ENCODE measurements at places on chromosomes 13 and 19.

GRCh38 chr19:50378863-50379236 is 2.6 kb downstream of the NR1H2 start:
- DNase-seq, result no peak

GRCh38 chr13:84925443-84925842 is 873.8 kb downstream of the SLITRK6 start:
- no peak for DNase-seq

DNA sequence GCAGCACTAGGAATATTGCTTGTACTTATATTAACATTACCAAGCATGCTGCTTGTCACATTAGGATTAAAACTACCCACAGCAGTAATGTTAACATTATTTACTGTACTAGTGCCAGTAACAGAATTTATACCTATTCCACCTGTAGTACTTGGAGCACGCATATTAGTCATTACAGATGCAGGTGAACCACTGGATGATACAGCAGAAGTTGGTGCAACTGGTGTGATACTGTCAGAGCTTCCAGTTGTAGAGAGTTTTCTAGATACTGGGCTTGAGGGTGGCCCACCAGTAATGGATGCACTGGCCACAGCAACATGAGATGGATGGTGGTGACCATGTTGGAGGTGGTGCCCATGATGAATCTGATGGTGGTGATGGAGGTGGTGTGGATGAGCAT is 1.1 kb downstream of the TSC22D1 start:
- DNase-seq, result no peak

- DNase-seq, result no peak
These were observed 2667.7 kb upstream of the PCDH20 start for GRCh38 chr13:64083396-64083795.

DNA sequence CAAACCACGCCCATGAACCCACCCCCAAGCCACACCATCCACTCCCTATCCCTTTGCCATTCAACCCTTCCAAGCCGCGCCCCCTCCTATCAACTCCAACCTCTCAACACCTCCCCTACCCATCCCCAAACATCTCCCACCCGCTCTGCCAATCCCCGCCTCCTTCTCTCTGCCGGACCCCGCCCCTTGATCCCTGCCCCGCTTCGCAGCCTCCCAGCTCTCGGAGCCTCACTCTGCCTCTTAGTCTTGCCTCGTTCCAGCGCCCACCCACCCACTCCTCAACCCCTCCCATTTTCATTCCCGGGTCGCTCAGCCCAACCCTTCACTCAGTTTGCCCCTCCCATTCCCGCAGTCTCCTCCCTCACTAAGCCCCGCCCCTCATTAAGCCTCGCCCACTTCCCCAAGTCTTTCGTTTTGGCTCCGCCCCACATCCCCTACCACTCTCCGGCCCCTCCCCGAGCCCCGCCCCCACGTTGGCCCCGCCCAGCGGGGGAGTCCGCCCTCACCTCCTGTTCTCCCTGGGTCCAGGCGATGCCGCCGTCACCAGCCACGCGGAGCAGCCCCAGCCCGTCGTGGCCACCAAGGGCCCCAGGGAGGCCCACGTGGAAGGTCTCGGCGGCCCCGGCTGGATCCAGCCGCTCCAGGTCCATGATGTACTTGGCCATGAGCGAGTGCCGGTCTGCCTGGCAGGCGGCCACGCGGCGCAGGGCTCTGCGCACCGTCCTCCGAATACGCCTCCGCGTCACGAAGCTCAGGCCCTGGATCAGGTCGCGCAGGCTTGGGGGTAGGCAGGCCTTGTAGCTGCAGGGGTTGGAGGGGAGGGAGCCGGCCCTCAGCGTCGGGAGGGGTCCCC is 5.7 kb downstream of the JAK3 start:
- DNase-seq, result peak; percentile 25

- DNase-seq, result no peak
These were observed 463 bp upstream of the TSC22D1 start for GRCh38 chr13:44576351-44577235.

GRCh38 chr13:101383595-101383994 is 32.7 kb downstream of the NALCN start:
- DNase-seq, result no peak

DNA sequence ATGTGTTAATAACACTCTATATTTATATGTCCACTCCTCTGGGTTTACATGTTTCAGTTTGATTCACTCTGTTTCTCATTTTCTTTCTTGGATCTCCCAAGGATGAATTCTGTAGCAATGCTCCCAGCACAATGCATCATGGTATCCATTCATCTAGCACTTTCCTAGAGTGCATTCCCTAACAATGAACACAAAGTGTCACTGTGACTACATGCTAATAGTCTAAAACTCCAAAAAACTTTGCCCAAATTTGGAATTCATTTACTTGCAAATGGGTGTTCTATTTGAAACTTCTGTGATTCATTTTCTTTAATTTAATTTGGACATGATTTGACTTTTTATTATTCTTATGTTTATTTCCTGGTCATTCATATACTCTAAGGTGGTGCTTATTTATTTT is 286.3 kb downstream of the POU4F1 start:
- no peak for DNase-seq

DNA sequence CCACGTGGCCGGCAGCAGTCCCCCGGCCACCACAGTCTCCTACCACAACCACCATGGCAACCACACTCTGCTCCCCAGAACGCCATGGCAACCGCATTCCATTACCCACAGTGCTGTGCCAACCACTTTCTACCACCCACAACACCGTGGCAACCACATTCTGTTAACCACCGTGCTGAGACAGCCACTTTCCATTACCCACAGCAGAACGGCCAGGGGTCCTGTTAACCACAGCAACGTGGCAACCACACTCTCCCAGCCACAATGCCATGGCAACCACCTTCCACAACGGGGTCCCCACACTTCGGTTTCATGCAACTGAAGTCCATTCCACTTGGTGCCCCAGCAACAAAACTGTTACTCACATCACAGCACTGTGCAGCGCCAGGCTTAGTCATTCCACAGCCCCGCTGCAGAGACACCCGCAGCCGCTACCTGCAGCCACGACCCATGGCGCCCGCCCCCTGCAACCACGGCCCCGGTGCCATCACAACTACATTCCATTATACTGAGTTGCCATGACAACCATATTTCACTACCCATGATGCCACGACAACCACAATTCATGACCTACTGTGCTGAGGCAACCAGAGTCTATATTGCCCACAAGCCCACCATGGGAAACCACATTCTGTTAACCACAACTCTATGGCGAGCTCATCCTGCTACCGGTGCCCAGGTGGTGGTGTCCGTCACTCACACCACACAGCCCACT is 10.0 kb downstream of the DPF1 start:
- DNase-seq, result no peak

GRCh38 chr13:40024967-40025714 is 369.7 kb downstream of the COG6 start:
- no peak for DNase-seq

DNA sequence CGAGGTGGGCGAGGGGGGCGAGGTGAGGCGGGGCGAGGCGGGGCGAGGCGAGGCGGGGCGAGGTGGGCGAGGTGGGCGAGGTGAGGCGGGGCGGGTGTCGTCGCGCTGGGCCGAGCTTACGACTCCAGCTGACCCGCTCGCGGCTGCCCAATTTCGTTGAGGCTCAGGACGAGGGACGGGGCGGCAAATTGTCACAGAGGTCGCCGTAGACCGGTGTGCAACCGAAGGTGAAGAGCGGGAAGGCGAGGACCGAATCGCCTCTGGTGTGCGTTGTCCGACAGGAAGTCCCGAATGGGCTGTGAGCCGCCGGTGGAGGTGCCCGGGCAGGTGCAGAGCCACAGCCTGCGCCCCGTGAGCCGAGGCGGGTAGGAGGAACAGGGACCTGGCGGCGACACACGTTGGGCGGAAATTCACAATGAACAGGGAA is at the start of gene LACC1:
Gene LACC1 (plus strand): TSS at position 150 of the 427 bp plus-strand sequence. CDS start 1,082 bp downstream, outside the sequence.
- DNase-seq, result no peak

- no peak for DNase-seq
These were observed 1.2 kb downstream of the POLR1D start for GRCh38 chr13:27622881-27623280.

DNA sequence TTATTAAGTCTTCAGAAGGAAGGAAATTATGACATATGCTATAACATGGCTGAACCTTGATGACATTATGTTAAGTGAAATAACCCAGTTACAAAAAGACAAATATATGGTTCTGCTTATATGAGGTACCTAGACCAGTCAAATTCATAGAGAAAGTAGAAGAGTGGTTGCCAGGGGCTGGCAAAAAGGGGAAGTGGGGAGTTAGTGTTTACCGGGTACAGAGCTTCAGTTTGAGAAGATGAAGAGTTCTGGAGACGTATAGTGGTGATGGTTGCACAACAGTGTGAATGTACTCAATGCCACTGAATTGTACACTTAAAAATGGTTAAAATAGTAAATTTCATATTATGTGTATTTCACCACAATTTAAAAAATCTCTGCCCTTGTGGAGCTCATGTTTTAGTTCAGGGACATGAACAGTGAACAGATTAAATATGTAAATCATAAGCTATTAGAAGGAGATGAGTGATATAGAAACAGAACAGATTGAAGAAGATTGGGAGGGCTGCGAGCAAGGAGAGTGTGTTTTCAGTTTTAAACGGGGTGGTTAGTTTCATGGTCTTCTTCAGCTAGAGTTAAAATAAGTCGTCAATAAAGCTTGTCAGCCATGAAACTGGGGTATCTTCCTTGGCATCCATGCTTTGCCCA is 355.2 kb downstream of the KCNRG start:
- no peak for DNase-seq

GRCh38 chr19:41225238-41226052 is 6.4 kb downstream of the AXL start:
- DNase-seq, result no peak

Measured in NCI-H2107 (cell line).